CD4-positive, alpha-beta T cell (primary cell): ENCODE measurements at places on chromosomes 2 and 18.

DNA sequence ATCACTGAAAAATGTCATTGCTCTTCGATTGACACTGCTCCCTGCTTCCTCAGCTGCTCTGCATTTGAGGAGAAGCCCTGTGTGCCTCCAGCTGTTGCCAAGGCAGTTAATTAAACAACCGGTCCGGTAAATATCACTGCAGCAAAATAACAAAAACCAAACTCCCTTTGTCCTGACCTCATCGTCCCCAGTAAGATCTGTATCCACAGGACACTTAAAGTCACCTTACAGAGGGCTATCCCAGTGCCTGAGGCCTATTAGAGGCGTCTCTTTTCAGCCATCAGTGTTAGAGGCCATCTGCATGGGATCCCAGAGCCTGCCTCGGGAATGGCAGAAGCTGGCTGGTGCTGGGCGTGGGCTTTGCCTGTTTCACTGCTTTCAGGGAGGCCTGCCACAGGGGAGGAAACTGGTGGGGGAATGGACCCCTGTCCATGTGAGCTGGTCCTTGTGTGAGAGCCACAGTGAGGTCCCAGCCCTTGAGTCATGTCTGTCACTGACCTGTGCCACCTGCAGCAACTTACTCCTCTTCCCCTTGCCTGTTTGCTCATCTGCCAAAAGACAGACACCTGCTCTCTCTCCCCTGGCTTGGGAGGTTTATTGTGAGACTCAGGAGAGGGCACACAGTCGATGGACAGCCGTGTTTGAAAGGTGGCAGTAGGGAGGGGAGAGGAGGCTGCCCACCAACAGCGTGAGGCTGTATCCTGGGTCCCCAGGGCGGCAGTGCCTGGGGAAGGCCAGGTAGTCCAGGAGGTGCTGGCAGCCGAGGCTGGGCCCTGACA, 117.7 kb upstream of the MCFD2 start:
- no peak overlapping the region for H3K4me3 ChIP-seq
- peaks cover 87% of the 10 kb centered on the region for H3K36me3 ChIP-seq
- no peak overlapping the region for H3K27ac ChIP-seq
- H3K27me3 ChIP-seq = no peaks in the 10 kb centered on the region
- H3K4me1 ChIP-seq = peaks cover 10% of the 10 kb centered on the region
- no peak for DNase-seq

- H3K27me3 ChIP-seq = no peaks in the 10 kb centered on the region
- no peaks in the 10 kb centered on the region for H3K36me3 ChIP-seq
These were observed 240.8 kb upstream of the PIK3C3 start for GRCh38 chr18:41713969-41714825.

GRCh38 chr18:12485479-12486105, 77.9 kb downstream of the PRELID3A start:
- H3K36me3 ChIP-seq = no peaks in the 10 kb centered on the region
- H3K27ac ChIP-seq = no peak overlapping the region
- DNase-seq = no peak
- no peaks in the 10 kb centered on the region for H3K27me3 ChIP-seq

DNA sequence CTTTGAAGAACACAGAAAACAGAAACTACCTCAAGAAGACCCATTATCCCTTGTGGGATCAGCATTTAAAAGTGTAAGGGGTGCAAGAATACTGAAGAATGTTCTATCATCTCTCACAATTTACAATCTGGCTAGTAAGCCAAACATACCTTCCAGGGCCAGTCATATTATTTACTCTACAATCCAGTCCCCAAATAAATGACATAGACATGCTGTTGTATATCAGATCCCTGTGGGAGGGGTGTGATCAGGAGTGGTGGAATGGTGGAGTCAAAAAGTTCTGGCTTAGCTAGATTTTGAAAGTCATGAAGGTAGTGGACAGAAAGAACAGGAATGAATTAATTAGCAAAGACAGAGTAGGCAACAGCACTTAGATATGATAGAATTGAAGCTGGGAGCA, 1.8 kb upstream of the ITPRID2 start:
- H3K27ac ChIP-seq = no peak overlapping the region
- H3K4me1 ChIP-seq = peaks cover 8% of the 10 kb centered on the region
- H3K27me3 ChIP-seq = peaks cover 25% of the 10 kb centered on the region
- H3K4me3 ChIP-seq = no peak overlapping the region
- H3K36me3 ChIP-seq = no peaks in the 10 kb centered on the region

- DNase-seq = no peak
- H3K4me1 ChIP-seq = no peaks in the 10 kb centered on the region
- H3K36me3 ChIP-seq = no peaks in the 10 kb centered on the region
- H3K4me3 ChIP-seq = no peak overlapping the region
- H3K27me3 ChIP-seq = no peaks in the 10 kb centered on the region
- H3K27ac ChIP-seq = no peak overlapping the region
These were observed 367.8 kb upstream of the HS6ST1 start for GRCh38 chr2:128686497-128686859.

- H3K4me1 ChIP-seq = no peaks in the 10 kb centered on the region
- peaks cover 13% of the 10 kb centered on the region for H3K27me3 ChIP-seq
- H3K4me3 ChIP-seq = no peak overlapping the region
- no peak for DNase-seq
- H3K36me3 ChIP-seq = no peaks in the 10 kb centered on the region
- no peak overlapping the region for H3K27ac ChIP-seq
These were observed 76.4 kb downstream of the LTBP1 start for GRCh38 chr2:33022989-33023727.

DNA sequence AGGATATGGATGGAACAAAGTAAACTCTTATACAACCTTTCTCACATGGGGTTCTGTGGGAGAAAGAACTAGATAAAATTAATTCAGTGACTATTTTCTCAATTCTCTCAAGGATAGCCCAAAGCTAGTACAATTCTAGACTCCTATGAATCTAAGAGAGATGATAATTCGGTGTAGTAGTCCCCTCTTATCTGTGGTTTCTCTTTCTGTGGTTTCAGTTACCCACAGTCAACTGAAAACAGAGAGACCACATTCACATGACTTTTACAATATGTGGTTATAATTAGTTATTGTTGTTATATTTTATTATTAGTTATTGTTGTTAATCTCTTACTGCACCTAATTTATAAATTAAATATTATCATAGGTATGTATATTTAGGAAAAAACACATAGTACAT, 53.5 kb upstream of the C2orf15 start:
- no peak overlapping the region for H3K27ac ChIP-seq
- H3K36me3 ChIP-seq = no peaks in the 10 kb centered on the region
- H3K4me3 ChIP-seq = no peak overlapping the region
- no peaks in the 10 kb centered on the region for H3K4me1 ChIP-seq
- no peaks in the 10 kb centered on the region for H3K27me3 ChIP-seq

DNA sequence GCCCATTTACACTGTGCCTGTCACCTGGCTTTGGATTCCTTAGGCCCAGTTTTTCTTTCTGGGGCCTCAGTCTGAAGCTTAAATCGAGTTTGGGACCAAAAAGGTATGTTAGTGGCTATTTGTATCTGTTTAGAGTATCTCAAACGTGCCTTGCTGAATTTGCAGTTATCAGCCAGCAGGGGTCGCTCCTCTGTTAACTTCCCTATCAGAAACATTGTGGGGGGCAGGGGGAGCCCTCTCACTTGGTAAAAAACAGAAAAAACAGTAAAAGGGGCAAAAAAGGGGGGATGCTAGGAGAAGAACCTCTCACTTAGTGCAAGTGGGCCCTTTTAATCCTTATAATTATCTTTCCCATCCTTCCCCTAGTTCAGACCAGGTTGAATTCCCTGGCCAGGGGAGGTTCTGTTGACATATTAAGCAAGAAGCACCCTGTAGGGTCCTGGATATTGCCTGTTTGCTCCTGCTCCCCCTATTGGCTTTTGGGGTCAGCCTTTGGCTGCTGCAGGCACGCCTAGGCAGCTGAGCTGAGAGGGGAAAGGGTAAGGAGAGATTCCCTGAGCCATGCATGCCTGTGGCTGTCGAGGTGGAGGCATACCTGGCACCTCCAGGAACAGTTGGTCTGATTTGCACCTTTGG, 8.8 kb upstream of the IFIH1 start:
- no peaks in the 10 kb centered on the region for H3K4me1 ChIP-seq
- no peak overlapping the region for H3K27ac ChIP-seq
- no peak for DNase-seq
- H3K4me3 ChIP-seq = no peak overlapping the region
- no peaks in the 10 kb centered on the region for H3K36me3 ChIP-seq
